Gastroesophageal sphincter (tissue), 4 donors: ENCODE measurements at places on chromosomes 11 and 22.

- no peak for ATAC-seq
These were observed 2.4 kb upstream of the WT1 start for GRCh38 chr11:32437495-32438345.

- ATAC-seq, result no peak
These were observed 1946.0 kb upstream of the RAG2 start for GRCh38 chr11:38543986-38544385.

DNA sequence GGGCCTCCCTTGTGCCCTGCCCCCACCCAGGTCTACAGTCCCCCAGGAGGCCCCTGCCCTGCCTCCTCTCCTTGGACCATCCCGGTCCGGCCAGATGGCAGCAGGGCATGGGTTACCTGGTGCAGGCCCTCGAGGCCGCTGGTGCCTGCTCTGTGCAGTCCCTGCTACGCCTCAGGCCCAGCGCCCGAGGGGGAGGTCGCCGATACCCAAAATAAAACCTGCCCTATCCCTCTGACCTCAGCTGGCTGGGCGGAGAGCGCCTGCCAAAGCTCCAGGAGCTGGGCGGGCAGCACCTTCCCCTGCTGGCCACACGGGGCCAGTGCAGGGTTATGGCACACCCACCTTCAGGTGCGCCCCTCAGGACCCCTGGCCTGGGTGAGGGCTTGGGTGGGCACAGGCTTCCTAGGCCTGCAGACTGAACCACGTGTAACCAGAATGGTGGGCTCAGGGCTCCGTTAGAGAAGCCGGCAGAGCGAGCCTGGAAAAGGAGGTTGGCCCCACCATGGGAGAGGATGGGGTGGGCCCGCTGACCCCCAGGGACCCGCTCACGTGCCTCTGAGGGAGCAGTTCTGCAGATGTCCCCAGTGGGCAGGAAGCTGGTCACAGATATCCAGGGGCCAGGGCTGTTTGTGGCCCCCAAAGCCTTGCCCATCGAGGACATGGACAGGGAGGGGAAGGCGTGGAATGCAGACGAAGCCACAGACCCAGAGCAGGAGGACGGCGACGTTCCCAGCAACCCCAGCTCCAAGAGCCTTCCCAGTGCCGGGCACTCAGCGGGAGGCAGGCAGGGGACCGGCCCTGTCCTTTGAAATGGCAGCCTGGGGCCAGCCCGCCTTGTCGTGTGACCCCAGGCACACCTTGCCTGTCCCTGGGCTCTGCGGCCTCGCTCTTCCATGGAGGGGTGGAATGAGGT lies 1.7 kb upstream of the TNNT3 start:
- ATAC-seq, result no peak

DNA sequence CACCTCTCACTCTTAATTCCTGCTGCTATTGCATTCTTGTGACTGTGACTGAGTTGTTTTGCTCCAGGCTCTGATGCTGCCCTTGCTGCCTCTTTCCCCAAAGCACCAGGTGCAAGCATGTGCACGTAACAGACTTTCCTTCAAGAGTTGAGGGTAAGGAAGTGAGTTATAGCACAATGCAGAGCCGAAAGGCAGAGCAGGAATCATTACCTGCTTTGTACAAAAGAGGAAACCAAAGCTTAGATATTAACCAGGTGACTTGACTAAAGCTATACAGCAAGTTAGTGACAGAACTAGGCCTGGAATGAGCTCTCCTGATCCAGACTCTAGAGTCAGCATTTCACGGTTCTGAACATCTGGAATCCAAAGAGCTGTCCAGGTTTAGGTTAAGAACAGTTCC lies 33.6 kb downstream of the NEU3 start:
- no peak for ATAC-seq

- ATAC-seq, result no peak
These were observed 23.8 kb downstream of the PHF21B start for GRCh38 chr22:44985906-44986527.

- ATAC-seq, result no peak
These were observed 164.5 kb downstream of the MIAT start for GRCh38 chr22:26821854-26822253.

- ATAC-seq, result no peak
These were observed 708.0 kb upstream of the ARHGAP42 start for GRCh38 chr11:99979042-99979441.

GRCh38 chr11:13713982-13714381 lies 45.5 kb downstream of the FAR1 start:
- ATAC-seq, result no peak

GRCh38 chr11:93719310-93719709 lies 22.0 kb downstream of the TAF1D start:
- no peak for ATAC-seq

GRCh38 chr22:43227239-43227630 lies 40.3 kb upstream of the TTLL12 start:
- ATAC-seq, result no peak

DNA sequence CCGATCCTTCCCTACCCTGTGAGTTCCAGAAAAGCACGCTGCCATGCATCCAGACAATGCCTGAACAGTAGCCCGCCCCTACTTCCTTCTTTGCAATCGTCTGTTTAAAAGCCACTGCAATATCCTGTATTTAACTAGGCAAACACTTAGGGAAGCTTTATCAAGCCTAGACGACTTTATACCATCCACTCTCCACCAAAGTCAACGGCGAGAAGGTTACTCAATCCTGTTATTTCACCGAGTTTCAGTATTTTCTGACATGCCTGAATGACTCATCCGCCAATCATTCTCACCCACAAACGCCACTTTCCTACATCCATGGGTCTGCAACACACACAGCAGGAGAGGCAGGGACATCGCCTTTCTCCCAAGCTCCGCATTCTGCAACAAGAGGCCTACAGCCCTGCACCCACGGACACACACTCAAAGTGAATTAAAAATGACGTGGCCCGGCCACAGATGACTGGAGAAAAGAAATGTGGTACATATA lies 9.3 kb downstream of the CELSR1 start:
- ATAC-seq, result no peak

DNA sequence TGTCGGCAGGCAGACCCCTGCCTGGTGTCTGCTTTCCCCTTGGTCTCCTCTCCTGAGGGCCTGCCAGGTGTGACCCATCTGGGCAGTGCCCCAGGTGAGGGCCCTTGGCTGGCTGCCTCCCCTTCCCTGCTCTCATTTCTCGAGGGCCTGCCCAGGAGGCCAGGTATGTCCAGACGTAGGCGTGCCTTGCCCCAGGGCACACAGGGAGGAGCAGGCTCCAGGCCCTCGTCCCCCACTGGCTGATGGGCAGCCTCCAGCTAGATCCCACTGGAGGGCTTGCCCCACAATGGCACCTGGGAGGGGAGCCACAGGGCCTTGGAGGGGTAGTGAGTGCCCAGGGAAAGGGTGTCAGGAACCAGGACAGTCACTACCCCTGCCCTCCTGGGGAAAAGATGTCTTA lies 95.9 kb downstream of the CACNA1I start:
- no peak for ATAC-seq

DNA sequence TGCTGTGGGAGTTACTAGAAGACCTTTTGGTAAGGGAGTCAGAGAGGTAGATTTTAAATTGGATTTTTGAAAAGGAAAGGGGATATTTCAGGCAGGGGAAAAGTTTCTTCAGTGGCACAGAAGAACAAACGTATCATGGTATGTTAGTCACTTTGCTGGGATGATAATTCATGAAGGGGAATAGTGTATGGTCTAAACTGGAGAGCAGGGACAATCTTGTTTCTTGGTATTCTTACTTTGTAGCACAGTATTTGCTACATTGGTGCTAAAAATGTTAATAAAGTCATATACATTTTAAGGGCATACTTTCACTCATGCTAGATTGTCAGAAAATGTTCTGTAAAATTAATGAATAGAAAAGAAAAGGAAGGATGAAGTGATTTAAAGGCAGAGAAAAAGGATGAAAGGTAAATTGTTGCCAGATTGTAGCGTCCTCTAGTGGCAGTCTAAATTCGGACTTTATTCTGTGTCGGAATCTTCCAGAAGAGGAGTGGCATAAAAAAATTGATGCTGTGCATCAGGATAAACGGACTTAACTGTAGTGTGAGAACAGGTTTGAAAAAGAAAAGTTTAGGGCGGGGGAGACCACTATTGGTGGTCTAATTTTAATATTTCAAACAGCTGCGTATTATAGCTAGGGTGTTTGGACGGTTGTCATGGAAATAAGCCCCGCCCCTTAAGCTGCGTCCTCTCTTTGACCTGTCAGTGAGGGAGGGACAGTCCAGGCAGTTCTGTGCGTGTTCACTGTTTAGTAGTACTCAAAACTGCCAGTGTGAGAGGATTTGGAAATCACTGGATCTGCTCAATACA lies at the start of gene BCO2:
TSS of gene BCO2 (plus strand) at position 724 of the 810 bp plus-strand sequence. CDS start 90 bp downstream, outside the sequence.
- ATAC-seq, result peak; percentile 97

GRCh38 chr11:111766834-111767142 lies 599 bp upstream of the PPP2R1B start:
- ATAC-seq, result peak; percentile 65

DNA sequence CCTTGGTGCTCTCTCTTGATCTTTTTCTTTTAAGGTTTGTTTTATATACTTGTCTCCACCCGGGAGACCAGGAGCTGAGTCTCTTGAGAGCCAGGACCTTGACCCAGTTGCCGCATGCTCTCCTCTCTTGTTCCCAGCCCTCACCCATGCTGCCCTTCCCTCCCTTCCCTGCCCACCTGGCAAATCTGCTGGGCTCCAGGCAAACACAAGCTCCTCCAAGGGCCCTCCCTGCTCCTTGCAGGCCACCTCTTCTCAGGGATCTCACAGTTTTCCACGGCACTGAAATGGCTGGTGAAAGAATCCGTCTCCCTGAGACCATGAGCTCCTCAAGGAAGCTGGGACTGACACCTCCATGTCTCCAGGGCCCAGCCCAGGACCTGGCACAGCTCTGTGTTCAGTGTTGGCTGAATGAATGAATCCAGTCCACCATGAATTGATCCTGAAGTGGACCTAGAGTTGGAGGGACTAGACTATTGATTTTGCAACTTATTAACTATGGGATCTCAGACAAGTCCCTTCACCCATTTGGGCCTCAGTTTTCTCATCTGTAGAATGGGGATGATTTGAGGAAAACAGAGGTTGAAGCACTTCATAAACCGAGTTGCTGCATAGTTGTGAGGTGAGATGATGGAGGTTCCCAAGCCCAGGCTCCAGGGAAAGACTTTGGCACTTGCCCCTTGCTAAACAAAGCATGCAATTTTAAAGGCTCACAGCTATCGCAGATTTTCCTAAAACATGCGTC lies 25.1 kb upstream of the FBLN1 start:
- peak; percentile 3 for ATAC-seq

DNA sequence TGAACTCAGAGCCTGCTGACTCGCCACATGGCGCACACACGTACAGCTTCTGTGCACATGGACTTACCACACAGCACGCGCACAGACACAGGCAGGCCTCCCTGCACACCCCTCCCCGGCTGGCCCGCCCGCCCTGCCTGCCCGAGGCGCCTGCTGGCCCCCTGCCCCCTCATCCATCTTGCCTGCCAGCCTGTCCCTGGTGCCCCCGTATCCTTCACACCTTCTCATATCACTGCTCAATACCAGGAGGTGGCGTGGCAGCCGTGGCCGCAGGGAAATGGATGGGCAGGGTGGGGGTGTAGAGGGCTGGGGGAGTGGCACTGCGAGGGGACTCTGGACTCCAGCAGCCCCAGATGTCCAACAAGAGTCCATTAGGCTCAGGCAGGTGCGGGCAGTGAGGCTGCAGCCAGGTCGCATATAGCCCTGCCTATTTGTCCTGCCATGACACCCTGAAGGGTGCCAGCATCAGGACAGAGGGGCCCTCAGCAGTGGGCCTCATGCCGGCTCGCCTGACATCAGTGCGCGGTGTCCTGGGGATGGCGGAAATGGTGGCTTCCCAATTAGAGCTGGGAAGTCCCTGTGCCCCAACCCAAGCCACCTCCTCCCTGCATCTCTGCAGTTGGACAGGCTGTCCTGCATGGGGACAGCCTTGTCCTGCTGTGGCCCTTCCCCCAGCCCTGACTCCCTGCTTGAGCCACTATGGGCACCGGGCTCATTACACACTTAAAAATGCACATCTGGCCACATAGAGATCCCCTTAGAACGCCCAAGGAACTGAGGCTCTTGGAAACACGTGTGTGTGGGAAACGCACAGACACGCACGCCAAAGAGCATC lies 2.0 kb upstream of the TBX10 start:
- ATAC-seq, result no peak

- peak; percentile 63 for ATAC-seq
These were observed 2.7 kb downstream of the CRYBB3 start for GRCh38 chr22:25202290-25202921.

DNA sequence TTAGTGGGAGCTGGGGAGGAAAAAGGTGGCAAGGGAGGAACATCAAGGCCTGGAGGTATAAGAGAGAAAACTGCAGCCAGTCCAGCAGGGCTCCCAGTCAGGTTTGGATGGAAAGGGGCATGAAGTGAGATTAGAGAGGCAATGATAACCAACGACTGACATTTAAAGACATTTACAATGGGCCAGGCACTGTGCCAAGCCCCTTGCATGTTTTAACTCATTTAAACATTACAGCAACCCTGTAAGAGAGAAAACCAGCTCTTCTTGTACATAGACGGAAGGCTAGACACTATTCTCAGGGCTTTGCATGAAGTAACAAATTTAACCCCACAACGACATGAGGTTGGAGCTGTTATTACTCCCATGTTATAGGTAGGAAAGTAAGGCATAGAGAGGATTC lies 32.1 kb upstream of the PAK1 start:
- no peak for ATAC-seq

- no peak for ATAC-seq
These were observed 56.8 kb upstream of the SHANK2 start for GRCh38 chr11:71309181-71309580.

DNA sequence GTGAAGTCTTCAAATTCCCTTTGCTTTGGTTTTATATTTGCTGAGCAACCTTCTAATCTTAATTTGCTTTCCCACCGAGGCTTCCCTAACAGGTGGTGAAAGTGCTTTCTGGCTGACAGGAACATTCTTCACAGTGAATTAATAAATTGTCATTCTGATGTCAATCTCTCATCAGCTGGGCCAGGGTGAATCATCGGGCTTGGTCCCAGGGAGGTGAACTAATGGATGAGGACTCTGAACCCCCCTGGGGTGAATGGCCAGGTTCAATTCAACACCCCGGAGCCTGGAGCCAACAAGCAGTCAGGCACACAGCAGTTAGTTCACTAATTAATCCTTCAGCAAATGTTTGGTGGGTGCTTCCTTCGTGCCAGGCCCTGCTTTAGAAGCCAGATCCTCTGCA lies 155.4 kb upstream of the PDGFD start:
- ATAC-seq, result no peak

DNA sequence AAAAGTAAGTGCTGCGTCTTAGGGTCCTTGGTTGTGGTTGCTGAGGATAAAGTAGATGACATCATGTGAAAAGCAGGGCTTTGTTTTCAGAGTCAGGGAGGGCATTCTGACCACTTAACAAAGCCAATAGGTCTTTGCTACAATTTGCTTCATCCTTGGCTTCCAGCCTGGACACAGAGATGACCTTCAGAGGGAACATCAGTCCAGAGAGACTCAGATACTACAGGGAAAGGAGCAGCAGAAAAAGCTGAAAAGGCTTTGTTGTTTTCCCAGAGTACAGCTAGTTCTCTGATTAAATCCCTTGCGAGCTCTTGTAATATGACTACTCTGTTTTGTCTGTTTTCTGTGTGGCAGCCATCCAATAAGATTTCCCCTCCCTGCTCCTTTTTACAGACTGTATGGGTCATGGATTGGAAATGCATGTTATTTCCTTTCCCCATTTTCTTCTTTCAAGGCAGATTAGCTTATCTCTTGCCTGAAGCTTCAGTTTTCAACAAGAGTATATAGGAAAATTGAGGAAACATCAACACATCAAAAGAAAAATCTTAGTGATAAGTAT lies 31.9 kb downstream of the ATG13 start:
- peak; percentile 96 for ATAC-seq

- no peak for ATAC-seq
These were observed 55.1 kb upstream of the SYT9 start for GRCh38 chr11:7196396-7197146.
